ENCODE measurements at places on chromosomes 2 and 18.

- DNase-seq, result peak; percentile 61
Observed at GRCh38 chr2:202762556-202762955, 109.0 kb downstream of the ICA1L start.

DNA sequence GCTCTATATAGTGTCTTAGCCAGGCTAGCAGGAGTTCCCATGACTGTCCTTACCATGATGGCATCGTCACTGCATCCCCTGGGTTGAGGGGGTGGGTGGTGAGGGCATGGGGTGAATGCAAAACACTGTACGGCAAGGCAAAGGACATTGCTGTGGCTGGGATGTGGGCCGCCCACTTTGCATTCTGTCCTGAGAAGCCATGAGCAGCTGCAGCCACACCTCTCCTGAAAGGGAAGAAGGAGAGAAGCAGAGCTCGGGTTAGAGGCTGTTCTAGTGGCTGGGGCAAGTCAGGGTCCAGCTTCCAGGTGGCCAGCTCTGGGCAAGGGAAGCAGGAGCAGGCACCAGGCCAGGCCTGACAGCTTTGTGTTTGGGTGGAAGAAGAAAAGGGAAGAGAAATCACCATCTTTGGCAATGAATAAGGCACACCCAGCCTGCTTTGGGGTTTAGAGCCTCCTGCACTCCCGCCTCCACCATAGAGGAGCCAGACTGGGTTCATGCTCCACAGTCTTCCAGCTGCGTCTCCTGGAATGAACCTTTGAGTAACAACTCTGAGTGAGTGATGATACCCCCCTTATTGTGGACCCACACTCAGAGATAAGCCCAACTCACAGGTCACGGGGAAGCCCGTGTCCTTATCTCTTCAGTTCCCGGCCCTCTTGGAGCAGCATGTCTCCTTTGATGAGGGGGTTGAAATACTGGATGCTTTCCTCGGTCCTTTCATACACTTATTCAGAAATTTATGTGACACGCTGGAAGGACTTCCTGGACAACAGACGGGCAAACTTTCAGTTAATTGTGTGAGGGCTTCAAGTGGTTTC lies 63.4 kb downstream of the INPP4A start:
- DNase-seq, result peak; percentile 85

DNA sequence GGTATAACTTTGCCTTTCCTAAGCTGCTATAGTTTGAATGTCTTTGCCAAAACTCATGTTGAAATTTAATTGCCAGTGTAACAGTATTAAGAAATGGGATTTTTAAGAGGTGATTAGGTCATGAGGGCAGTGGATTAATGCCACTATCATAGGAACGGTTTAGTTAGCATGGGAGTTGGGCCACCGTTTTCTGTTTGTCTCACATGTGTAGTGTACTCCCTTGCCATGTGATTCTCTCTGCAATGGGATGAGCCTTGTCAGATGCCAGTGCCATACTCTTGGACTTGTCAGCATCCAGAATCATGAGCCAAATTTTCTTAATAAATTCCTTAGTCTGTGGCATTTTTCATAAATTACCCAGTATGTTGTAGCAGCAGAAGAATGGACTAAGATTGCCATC lies 388.9 kb upstream of the RGPD4 start:
- no peak for DNase-seq

GRCh38 chr2:119668546-119668945 lies 10.5 kb upstream of the TMEM177 start:
- DNase-seq, result no peak

DNA sequence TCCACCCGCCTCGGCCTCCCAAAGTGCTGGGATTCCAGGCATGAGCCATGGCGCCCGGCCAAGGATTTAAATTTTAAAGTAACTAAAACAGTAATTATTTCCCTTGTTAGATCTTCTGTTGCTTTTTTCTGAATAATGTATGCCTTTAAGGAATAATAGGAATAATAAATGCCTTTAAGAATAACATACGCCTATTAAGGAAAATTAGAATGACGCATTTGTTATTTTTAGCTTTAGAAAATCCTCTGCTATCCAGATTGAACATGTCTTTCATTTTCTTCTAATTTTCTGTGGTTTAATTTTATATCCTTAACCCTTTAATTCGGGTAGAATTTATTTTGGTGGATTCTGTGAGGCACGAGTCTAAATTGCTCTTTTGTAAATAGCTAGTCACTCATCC lies 23.1 kb upstream of the TMBIM1 start:
- no peak for DNase-seq

DNA sequence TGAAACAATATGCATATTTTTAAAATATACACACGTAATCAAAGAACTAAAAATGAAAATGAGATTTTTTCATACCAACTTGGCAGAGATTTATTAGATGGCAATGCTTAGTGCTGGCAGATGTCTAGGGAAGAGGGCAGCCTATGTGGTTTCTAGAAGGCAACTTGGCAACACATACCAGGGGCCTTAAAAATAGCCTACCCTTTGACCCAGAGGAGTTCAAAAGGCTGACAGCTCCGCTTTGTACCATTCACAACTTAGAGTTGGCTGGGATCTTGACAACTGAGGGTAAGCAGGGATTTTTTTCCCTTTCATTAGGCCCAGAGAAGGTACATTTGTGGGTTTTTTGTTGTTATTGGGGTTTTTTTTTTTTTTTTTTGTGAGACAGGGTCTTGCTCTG lies 26.4 kb upstream of the GPR55 start:
- no peak for DNase-seq
